ENCODE measurements at places on chromosomes 6 and 20. TPM values are rescaled to one million over a fixed set of nuclear protein-coding genes. Genes with fewer than 3 reads are reported as not detected.

Gene GDAP1L1
- total RNA-seq = not detected

Gene EMILIN3
- not detected for total RNA-seq

Gene BANF2
- total RNA-seq = not detected

Gene FOXA2
- 0.10 TPM for total RNA-seq

Gene GMPR
- 24.0 TPM for total RNA-seq

Gene ZBTB46
- total RNA-seq = 10.7 TPM

Gene BAG2
- total RNA-seq = 13.5 TPM

Gene ASIP
- total RNA-seq = not detected

Gene GRM1
- total RNA-seq = not detected

Gene CNKSR3
- 15.4 TPM for total RNA-seq

Gene MYCT1
- not detected for total RNA-seq

- DNase-seq = peak; percentile 57
Observed at GRCh38 chr6:88982720-88983119, 19.3 kb upstream of the RNGTT start.

DNA sequence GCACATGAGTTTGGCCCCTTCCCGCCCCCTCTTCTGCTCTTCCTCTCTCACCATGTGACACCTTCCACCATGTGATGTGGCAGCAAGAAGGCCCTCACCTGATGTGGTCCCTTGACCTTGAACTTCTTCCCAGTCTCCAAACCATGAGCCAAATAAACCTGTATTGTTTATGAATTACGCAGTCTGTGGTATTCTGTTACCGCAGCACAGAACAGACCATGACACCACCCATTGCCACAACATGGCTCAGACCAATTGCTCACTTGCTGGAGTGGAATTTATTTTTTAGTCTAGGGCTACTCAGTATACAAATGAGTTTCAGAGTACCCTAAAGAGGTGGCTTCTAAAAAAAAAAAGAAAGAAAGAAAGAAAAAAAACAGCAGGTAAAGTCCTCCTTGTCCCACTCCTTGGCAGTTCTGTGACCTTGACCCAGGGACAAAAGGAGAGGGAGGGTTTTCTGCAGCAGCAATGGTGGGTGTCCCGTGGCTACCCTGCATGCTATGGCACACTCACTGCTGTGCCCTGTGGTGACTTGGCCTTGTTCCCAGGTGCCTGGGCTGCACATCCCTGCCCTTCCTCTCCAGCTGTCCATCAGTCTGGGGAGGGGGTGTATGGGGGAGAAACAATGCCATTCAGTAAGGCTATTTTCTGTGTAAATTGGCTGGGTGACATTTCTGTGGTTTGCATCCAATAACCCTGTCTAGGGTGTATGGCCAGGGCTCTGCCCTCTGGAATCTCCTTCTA lies 5.4 kb upstream of the VSX1 start:
- no peak for DNase-seq

DNA sequence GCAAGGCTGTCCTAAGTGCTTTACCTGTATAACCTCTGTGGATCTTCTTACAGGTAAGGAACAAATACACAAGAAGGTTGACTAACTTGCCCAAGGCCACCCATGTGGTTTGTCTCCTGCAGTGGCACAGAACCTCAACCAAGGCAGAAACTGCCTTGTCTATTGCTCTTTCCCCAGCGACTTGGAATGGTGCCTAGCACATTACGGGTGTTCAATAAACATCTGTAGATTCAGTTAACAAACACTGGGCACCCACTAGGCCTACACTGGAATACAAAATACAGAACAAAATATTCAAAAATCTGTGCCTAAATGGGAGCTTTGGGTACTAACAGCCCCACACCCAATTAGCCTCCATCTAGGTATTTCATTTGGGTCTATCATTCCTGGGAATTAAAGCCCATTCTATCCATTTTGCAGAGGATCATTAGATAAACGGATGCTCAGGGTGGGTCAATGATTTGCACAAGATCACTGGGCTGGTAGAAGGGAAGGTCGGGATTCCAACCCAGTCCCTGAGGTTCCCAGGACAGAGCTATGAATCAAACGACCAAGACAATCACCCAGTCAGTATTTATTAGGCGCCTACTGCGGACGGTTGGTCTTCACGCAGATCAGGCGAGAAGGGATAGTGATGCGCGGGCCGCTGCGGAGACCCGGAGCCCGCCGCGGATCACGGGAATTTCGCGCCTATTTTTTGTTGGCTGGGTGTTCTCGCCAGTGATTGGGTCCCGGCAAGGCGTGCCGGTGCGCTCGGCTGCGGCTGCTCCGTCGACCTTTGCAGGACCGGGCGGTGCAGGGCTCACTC lies at the start of gene STK35:
Gene STK35 (plus strand): TSS at position 771 of the 808 bp plus-strand sequence. CDS start 55 bp downstream, outside the sequence.
- peak; percentile 37 for DNase-seq

DNA sequence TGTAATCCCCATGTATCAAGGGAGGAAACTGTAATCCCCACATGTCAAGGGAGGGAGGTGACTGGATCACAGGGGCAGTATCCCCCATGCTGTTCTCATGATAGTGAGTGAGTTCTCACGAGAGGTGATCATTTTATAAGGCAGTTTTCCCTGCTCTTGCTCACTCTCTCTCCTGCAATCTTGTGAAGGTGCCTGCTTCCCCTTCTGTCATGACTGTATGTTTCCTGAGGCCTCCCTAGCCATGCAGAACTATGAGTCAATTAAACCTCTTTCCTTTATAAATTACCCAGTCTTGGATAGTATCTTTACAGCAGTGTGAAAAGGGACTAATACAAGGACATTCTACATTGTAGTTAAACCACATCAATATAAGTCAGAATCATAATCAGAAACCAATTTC lies 112.4 kb downstream of the BTBD9 start:
- DNase-seq = no peak

- no peak for DNase-seq
Observed at GRCh38 chr6:127900935-127901334, at the start of gene THEMIS. Gene THEMIS (minus strand): TSS chr6:127901058. CDS start chr6:127900932, 126 bp downstream.

DNA sequence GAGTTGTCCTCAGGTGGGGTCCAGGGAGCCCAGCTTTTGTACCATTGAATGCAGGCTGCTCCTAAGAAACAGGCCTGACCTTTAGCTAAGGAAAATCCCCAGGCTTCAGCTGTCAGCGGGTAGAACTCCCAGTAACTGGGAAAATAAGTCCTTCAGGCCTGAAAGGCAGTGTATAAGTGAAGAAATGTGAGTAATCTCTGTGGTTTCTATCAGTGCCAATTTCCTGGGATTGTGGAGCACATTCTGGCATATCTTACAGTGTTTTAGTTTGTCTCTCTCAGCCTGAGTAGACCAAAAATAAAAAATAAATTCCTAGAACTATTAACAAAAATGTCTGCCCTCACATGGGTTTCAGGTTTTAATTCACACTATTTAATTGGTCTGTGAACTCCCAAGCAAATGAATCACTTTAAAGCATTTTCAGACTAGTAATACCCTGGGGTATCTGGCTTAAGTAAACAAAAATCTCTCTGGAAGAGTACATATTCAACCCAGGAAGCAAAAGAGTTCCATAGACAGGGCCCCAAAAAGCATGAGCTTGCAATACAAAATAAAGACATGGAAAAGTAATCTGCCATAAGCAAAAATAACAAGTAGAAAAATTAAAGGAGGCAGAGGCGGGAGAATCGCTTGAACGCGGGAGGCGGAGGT lies 566.2 kb upstream of the NOX3 start:
- no peak for DNase-seq

- DNase-seq = no peak
Observed at GRCh38 chr6:62367601-62368000, 81.6 kb upstream of the KHDRBS2 start.

- no peak for DNase-seq
Observed at GRCh38 chr6:703552-703951, 10.6 kb upstream of the EXOC2 start.

GRCh38 chr6:150293423-150294173 lies 75.2 kb upstream of the IYD start:
- peak; percentile 46 for DNase-seq

GRCh38 chr6:5088780-5089179 lies 3.6 kb downstream of the PPP1R3G start:
- DNase-seq = no peak

DNA sequence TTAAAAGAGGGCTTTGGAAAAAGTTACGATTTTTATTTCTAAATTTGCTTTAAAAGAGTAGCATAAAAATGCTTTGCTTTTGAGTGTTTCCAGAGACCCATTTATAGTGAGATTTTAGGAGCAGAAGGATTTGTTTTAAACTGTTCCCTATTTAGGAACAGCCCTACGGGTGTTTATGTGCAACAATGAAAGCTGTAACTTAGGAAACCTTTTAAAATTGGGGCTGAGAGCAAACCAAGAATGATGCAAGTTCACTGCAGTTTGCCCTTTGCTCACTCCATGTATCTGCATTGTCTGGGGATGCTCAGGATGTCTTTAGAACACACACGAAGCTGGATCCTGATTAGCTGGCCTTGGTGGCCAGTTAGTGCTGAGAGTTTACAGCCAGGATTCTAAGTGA lies 40.9 kb downstream of the GHRH start:
- DNase-seq = no peak

DNA sequence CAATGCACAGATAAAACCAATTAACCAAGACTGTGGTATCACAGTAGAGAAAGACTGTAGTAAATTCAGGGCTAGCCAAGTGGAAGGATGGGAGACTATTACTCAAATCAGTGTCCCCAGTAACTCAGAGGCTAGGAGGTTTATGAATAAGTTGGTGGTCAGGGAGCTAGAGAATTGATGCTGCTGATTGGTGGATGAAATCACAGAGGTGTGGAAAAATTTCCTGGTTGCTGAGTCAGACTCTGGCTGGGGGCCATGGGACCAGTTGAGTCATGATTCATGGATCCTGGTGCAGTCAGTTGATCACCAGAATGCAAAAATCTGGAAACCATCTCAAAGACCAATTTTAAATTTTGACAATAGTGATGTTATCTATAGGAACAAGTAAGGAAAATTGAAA lies 555.9 kb downstream of the C6orf118 start:
- DNase-seq = peak; percentile 13

- DNase-seq = no peak
Observed at GRCh38 chr6:163092876-163093275, 321.6 kb upstream of the QKI start.

GRCh38 chr6:131062241-131063027 lies 611 bp downstream of the EPB41L2 start:
- no peak for DNase-seq

DNA sequence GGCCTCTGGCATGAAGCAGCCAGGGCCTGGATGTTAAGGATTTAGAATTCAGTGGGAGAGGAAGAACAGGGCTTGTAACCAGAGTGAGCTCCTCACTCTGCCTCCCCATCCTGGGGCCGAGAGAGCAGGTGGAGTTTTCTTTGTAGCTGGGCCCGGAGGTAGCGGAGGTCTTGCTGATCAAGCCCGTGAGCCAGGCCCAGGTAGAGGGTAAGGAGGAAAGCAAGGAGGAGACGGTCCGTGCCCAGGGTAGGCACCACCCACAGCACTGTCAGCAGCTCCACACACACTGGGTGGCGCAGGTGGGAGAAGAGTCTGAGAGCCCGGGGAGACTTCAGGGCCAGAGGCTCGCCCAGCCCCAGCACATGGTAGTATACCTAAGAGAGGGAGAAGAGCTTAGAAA lies 2.1 kb upstream of the PPP1R18 start:
- no peak for DNase-seq

- no peak for DNase-seq
Observed at GRCh38 chr20:45032781-45033180, 66.5 kb downstream of the STK4 start.

DNA sequence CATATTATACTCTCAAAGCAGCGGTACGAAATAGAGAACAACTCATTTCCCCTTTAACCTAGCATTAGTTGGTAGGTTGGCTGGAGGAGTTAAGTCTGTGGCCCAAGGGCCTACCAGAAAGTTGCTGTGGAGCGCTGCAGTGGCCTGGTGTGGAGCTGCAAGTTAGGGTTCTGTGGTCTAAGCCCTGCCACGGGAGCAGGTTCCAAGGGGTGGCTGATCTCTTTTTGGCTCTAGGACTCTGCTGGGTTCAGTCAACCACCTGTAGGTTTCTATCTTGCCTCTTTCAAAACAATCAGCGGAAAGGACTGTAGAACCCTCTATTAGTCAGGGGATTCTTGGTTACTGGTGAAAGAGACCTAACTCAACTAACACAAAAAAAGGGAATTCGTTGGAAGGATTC lies 54.5 kb upstream of the TULP4 start:
- DNase-seq = no peak

GRCh38 chr6:81172056-81172740 lies 580.3 kb downstream of the TENT5A start:
- peak; percentile 15 for DNase-seq

- DNase-seq = no peak
Observed at GRCh38 chr6:44190715-44191114, 26.0 kb upstream of the MYMX start.

- DNase-seq = no peak
Observed at GRCh38 chr6:154550779-154551178, 40.3 kb upstream of the CNKSR3 start.

- no peak for DNase-seq
Observed at GRCh38 chr20:35345189-35345588, 53.0 kb upstream of the FAM83C start.

DNA sequence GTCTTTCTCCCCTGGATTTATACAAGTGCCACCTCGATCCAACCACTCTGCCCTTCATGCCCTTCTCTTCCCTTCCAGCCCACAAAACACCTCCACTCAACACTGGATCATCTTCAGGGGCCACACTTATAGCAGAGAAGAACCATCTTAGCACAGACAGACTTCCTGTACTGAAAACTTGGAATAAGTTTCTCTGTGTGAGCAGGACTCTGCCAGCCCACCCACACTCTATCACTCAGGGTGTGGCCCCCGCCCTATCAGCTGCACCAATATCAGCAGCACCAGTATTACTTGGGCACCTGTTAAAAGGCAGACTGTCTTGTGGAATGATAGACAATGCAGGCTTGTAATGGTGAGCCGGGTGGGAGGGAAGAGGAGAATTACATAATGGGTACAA lies 86.7 kb downstream of the SCML4 start:
- DNase-seq = no peak

- DNase-seq = no peak
Observed at GRCh38 chr6:89475634-89476033, 42.7 kb downstream of the ANKRD6 start.

- no peak for DNase-seq
Observed at GRCh38 chr6:45616209-45616608, 238.5 kb upstream of the SUPT3H start.

Measured in HCT116 (cell line).